CD8-positive, alpha-beta T cell (primary cell): ENCODE measurements at places on chromosomes 2 and 18. TPM values are rescaled to one million over a fixed set of nuclear protein-coding genes. Genes with fewer than 3 reads are reported as not detected.

- DNase-seq = no peak
Observed at GRCh38 chr2:10326151-10326616, 23.5 kb downstream of the HPCAL1 start.

- DNase-seq = no peak
Observed at GRCh38 chr2:44578471-44579093, 216.8 kb downstream of the CAMKMT start.

DNA sequence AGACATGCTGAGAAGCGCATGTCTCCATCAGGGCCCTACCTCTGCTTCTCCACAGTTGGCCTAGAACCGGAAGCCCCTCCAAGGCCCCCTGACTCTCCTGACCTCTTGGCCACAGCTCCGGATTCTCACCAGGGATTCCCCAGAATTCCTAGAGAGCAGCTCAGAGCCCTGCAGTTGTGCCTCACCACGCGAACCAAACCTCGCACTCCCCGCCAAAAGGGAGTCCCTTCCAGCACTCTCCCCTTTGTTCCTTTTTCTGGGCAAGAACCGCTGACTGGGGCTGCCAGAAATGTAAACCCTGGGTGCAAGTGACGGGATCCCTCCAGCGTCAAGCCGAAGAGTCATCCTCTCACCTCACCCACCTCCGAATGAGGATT is 36.7 kb downstream of the AFF3 start:
- DNase-seq = no peak

DNA sequence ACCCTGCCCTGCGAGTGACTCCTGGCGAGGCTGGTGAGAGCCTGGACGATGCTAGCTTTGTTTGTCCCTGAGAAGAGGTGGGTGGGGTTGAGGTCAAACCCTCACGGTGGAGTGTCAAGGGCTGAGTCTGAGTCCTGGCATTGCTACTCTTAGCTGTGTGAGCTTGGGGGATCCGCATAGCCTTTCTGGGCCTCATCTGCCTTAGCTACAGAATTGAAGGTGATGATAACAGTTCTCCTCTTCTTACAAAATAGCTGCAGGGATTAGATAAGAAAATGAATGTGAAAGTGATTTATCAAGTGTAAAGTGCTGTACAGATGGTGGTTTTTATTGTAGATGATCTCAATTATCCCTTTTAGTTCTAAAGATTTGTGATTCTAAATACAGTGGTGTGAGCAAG is 144.6 kb downstream of the LPIN1 start:
- DNase-seq = no peak

Gene SERPINB3
- not detected for total RNA-seq

GRCh38 chr2:37026050-37026449 is 58.1 kb downstream of the HEATR5B start:
- DNase-seq = peak; percentile 6

DNA sequence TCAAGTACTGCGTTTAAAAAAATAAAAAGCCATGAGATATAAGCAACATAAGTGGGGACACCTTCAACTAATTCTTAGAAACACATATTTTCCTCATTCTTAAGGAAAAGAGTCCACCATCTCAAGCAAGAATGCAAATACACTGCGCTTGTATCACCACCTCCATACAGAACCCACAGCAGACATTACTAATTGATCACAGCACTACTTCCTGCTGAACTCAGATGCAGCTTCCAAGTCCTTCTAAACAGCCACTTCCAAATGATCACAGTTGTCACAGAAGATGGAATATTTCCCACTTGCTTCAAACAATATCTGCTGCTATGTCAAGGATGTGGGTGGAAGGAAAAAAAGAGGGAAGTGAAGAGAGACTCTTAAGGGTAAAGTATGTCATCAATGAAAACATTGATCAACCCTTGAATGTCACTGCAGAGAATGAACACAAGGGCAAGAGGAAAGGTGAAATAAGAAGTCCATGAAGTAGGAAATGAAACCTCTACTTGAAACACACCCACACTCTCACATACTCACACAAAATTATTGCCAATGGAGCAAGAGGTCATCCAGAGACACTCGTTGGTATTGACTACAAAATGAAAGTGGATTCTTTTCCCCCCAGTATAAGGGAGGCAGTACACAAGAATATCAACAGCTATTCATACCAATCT is 22.1 kb downstream of the TGFA start:
- DNase-seq = no peak

- no peak for DNase-seq
Observed at GRCh38 chr18:37964885-37965571, 399.4 kb upstream of the CELF4 start.

Gene CDK15
- not detected for total RNA-seq

DNA sequence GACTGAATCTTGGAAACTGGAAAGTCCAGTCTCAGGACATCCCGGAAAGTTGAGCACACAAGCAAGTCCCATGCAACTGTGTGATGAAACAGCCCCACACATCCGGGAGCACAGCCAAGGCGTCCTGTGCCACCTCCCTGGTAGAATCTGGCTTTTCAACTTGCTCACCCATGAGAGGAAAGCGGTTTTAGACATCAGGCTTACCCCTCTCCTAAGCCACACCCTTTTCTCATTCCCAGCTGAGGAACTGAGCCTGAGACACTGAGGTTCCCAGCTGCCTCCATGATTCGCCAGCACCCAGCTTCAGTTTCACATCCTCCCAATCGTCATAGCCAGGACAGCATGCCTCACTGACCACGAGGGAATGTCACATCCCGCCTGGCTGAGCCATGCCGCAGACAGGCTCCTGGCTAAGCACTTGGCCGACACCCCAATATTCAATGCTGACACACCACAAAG is 60.3 kb downstream of the STEAP3 start:
- no peak for DNase-seq

GRCh38 chr2:118013724-118014491 is at the start of gene CCDC93:
TSS of gene CCDC93 (minus strand) at chr2:118014070. CDS start at chr2:118013995, 75 bp downstream.
- peak; percentile 93 for DNase-seq

- no peak for DNase-seq
Observed at GRCh38 chr2:15205562-15205961, 355.6 kb downstream of the NBAS start.

GRCh38 chr2:198044777-198045176 is 240.4 kb downstream of the PLCL1 start:
- DNase-seq = no peak

DNA sequence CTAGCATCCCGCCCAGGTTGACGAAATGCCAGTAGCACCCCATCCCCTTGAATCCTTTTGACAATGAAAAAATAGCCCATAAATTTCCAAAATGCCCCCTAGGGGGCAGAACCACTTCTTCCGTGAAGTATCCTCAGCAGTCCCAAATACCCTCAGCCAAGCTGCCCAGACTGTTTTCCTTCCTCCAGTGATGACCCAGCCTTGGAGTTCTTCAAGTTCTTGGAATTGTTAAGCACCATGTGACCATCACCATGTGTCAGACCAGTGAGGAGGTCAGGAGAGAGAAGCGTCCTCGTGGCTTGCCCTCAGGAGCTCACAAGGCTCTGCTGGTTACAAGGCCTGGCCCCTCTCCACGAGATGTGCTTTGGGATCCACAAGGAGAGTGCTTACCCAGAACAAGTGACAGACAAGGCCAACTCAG is 1.4 kb upstream of the SLC23A3 start:
- peak; percentile 60 for DNase-seq

DNA sequence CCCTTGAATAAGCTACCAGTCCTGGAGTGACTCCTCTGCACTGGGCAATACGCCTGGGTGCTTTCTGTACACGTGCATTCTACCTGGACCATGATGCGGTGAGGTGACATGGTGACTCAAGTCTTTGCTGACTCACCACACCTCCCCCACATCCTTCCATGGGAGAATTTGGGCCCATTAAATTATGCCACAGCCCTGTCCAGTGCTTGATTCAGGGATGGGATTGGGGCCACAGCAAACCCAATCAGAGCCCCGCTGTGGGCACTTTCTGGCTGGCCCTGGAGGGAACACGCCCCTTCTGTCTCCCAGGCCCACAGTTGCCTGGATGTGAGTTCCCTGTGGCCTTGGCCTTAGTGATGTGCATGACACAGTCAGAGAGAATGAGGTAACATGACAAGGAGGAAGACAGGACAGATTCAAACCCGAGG is 86.9 kb downstream of the LRRC30 start:
- no peak for DNase-seq

Gene SUCLG1
- 31.6 TPM for total RNA-seq

- DNase-seq = no peak
Observed at GRCh38 chr18:9952633-9953416, 39.0 kb downstream of the VAPA start.

DNA sequence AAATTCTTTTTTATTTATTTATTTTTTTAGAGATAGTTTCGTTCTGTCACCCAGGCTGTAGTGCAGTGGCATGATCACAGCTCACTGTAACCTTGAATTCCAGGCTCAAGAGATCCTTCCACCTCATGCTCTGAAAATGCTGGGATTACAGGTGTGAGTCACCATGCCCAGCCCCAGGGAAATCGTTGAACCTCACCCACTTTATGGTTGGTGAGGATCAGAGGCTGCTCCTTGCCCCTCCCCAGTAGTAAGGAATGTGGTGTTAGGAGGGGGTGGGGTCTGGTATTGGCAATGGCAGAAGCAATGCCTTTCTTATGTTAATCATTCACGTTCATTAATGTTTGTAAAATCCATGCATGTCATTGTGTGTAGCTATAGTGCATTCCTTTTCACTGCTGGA is 161.9 kb downstream of the SUCLG1 start:
- no peak for DNase-seq

GRCh38 chr2:241344925-241345651 is 11.0 kb upstream of the FARP2 start:
- no peak for DNase-seq

DNA sequence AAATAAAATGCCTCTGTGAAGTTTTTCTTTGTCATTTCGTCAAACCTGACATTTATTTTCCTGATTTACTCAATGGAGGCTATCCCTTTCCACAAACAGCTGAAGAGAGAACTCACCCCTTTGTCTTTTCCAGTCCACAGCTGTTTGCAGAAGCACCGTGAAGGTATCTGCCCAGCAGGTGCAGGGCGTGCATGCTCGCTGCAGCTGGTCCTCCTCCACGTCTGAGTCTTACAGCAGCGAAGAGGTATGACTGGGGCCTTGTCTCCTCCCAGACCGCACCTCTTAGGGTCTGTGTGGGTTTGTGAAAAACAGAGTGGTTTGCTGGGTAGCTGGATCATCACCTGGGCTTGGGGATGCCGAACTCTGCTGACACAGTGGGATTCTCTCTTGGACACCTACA is 9.7 kb downstream of the SPP2 start:
- DNase-seq = no peak

Gene AQP12A
- not detected for total RNA-seq

- DNase-seq = peak; percentile 62
Observed at GRCh38 chr18:48949606-48950535, 894 bp downstream of the SMAD7 start.

Gene HADHA
- 66.8 TPM for total RNA-seq

Gene TLX2
- total RNA-seq = not detected

GRCh38 chr2:212294816-212295215 is 243.8 kb downstream of the ERBB4 start:
- no peak for DNase-seq

Gene FAP
- total RNA-seq = not detected

DNA sequence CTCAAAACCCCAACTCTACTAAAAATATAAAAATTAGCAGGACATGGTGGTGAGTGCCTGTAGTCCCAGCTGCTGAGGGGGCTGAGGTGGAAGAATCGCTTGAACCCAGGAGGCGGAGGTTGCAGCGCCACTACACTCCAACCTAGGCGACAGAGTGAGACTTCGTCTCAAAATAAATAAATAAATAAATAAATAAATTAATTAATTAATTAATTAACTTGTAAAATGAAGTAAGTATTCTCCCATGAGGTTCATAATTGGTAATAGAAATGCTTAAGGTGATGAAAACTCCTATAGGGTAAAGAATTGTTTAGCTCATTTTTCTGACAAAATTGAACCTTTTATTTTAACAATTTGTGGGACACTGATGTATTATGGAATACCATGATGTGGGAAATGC is 230.8 kb downstream of the TMEM182 start:
- no peak for DNase-seq

DNA sequence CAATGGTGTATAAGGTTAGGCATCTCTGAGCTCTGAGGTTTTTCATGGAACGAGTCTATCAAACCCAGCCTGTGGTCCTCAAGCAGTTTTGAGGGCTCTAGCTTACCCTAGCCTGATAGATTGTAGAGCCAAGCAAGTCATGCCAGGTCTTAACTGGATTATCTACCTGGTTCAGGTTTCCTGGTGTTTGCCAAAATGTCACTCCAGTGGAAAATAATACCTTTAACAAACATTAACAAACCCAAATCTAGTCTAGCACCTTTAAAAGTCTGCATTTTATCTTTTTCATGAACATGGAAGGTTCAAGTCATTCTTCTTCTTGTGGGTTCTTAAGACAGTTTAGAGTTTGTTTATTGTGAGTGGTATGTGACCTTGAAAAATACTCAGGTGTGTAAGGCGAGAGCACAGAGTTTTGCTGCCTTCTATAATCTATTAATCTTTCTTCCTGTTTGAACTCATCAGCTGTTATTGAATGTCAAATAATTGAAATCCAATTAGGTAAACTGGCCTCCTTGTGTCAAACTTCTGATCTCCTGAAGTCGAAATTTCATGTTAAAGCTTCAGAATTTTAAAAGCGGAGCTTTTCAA is 13.4 kb upstream of the ADGRF3 start:
- DNase-seq = no peak

Gene KIF1A
- total RNA-seq = not detected

Gene ZNF236
- total RNA-seq = 24.9 TPM

DNA sequence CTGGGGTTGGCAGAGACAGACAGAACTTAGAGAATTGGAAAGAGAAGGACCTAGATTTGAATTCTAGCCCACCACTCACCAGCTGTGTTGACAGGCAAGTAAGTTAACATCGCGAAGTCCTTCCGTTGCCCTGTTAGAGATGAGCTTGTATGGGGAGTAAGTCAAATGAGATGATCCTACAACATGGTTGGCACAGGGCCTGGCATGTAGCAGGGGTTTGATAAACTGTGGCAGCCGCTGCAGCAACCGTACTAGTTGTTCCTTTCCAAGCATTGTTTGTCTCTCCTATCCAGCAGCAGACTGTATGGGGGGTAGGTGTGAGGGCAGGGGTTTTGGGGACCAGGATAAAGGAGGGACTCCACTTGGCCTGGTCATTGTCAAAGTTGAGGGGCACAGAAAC is 16.0 kb downstream of the TET3 start:
- DNase-seq = no peak

Gene KLHL30
- total RNA-seq = not detected
